ENCODE measurements at places on chromosomes 11 and 22.
A peak's percentile ranks its signal among the peaks of the same experiment; 100 is the strongest.

DNA sequence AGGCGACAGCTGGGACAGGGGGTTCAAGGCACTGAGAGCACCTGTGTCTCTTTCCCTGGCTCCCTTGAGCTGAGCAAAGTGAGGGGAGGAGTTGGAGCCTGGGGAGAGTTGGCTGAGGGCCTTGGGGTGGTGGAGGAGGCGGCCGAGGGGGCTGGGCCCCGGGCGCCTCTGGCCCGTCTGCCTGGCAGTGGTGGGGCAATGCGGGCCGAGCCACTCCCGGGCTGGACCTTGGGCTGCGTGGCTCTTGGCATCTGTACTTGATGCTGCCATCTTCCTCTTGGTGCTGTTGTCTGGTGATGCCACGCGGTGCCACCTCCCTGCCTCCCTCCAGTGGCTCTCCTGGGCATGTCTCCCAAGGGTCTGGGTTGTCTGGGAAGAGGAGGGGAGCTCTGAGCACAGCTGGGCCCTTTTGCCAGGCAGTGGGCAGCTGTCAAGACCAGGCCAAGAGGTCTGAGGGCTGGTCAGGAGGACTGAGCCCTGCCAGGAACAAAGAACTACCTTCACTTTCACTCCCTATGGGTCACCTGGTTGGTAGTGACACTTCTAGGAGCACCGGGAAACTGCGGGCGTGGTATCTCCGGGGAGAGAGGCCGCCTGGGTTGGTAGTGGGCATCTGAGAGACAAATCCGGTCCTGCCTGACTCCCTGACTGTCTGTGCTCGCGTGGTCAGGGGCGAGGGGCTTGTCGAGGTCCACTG is 1.3 kb downstream of the GRIK4 start:
- no peak for DNase-seq

DNA sequence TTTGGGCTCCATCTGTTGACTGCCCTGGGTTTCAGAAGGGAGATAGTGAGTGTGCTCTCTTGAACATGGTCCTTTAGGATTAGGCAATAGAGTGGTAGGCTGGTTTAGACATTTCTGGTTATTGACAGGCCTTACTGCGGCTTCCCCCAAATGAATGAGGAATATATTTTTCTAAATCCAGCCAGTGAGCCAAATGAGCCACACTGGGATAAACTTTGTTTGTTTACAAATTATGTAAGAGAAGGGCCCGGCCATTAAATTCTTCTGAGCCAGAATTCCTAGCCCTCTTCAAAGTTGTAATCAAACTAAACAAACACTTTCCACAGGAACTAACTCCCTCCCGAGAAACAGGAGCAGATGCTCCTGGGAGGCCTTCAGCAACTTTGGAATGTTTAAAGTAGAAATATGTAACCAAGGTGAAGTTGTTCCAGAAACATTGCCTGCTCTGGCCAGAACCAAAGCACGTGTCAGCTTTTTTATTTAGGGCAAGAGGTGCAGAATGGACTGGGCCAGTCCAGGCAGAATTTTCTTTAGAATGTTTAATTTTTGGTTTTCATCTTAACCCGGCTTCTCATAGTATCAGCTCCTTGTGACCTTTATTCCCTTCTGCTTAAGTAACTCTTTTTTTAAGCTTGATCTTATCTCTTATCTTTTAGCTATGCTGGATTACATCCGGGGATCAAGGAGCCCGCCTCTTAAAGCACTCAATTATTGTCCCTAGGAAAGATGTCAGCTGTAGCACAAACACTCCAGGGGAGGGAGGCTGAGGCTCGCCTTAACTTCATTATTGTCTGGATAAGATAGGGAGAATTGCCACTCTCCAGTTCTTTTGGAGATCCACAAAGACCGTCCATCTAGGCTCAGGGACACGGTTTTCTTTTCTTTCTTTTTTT is 28.7 kb downstream of the ZNRF3 start:
- no peak for DNase-seq

DNA sequence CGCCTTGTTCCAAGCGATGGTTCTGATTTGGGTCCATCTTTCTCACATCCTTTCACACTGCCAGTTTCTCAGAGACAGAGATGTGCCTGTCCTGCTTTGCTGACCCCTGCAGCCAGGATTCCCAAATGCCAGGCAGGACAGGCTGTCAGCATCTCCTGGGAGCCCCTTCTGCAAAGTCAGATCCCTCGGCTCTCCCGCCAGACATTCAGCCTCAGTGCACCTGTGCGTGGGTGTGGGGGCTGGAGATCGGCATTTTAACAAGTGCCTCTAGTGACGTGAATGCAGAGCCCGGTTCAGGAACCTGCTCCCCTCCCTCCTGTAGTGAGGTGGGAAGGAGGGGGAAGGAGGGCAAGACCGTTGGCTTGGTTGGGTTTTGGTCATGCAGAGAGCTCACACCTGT is 108.9 kb upstream of the FGF3 start:
- DNase-seq = no peak

DNA sequence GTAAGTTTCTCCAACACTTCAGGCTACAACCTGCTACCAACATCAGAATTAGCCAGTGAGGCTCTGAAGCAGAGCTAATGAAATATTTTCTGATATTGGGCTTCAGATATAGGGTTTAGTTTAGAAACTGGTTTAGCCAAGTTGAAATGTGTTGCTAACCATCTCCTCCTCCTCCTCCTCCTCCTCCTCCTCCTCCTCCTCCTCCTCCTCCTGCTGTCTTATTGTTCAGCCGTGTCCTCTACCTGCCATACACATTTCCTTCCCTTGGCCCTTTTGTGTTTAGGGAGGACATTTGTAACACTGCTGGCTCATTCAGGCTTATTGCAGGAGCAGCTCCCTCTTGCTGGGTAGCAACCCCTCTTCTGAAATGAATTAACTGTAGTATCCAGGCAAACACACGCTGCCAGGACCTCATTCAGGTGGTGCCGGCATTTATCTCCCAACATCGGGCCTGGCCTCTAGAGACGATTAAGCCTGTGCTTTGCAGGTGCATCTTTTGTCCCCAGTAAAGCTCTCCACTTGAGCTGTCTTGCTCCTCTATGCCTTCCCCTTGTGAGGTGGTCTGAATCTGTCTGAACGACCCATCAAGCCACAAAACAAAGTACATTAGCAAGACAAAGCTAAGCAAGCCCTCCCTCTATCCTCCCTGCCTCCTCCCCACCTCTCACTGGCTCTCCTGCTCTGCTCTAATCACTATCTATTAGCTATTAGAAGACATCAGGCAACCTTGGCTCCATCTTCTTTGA is 82.9 kb downstream of the KCNJ1 start:
- no peak for DNase-seq

DNA sequence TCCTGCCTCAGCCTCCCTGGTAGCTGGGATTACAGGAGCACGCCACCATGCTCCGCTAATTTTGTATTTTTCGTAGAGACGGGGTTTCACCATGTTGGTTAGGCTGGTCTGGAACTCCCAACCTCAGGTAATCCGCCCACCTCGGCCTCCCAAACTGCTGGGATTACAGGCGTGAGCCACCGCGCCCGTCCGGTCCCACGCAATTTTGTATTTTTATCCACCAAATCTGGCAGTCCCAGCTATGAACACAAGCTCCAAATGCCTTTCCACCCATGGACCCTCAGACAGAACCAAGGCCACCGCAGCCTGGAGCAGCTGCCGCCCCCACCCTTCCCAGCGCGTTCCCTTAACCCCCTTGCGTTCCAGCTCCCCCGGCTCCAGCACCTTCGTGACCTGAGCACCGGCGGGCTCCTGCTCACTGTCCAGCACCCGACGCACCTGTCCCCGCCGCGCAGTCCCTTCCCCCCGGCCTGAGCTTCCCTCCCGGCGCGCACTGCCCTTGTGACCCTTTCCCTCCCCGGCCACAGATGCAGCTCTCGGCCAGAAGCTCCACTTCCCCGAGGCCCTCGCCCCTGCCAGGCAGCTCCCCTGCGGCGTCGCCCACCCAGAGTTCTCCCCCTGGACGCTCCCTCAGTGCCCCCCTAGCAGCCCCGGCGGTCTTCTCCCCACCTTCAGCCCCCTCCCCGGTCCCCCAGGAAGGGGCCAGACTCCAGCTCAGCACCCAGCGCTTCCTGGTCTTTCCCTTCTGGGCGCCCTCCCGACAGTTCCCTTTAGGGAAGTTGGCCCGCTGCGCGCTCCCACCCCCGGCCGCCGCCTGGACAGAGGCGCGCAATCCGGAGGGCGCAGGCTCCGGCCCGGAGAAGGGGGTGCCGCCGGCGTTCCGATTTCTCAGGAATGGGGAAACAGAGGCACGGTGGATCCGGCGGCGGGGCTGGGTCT is 5.6 kb upstream of the ZBED4 start:
- no peak for DNase-seq

DNA sequence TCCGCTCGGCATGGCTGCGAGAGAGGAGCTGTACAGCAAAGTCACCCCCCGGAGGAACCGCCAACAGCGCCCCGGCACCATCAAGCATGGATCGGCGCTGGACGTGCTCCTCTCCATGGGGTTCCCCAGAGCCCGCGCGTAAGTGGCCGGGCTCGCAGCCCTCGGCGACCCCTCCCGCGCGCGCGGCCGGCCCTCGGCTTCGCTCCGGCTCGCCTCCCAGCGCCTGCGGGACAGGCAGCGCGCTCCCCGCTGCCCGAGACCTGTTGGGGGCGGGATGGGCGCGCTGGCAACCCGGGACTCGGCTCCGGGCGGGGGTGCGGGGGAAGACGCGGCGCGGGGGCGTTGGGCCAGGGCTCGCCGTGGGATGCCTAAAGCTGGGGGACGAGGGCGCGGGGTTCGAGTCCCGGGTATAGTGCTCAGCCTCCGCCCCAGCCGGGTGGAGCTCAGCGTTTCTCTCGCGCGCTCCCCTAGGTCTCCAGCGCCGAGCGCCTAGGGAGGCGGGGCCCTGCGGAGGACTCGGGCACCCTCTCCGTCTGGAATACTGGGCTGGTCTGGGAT is 630 bp downstream of the UBASH3B start:
- DNase-seq = peak; percentile 42

- DNase-seq = no peak
Observed at GRCh38 chr22:26534171-26534855, 22.0 kb upstream of the TFIP11 start.

DNA sequence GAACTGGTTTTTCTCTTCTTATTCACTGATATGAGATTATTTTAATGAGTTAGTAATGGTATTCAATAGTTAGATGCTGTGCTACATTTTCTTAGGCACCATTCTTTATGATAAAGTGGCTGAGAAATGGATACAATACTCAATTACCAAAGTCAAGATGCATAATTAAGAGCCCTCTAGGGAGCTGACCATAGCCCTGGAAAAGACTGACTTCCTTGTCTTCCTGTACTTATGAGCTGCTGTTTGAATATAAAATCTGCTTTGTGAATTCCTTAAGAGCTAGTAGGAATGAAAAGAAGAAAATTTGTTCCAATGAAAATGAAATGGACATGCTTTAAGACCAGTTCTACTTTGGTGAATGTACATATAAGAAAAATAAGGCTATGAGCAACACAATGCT is 452.3 kb downstream of the KCNA4 start:
- DNase-seq = no peak

DNA sequence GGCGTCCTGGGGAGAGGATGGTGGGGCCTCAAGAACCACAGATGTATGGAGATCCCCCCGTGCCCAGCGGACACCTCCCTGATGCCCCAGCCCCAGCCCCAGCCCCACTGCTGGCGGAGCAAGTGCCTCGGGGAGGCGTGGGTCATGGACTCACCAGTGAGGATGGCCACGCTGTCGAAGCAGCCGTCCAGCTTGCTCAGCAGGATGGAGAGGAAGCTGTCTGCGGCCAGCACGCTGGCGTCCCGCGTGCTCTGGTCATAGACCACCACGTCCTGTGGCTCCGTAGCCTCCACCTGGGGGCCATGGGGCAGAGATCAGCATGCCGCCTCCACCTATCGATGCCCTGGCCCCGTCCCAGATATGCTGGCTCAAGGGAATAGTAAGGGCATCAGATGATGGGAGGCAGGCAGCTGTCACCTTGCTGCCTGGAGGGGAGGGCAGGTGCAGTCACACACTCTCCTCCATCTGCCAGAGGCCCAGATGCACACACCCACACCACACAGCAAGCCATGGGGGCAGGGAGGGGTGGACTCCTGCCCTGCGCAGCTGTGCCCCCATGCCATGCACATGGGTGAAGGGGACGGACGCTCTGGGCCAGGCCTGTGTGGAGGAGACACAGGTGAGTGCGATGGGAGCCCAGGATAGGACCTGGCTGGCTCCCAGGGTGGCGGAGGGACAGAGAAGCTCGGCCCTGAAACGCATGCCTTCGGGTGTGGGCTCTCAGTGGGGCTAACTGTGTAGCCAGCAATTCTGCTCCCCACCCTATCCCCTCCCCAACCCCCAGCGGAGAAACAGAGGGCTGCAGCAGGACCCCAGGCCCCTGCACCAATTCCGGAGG is 8.2 kb downstream of the DUSP8 start:
- DNase-seq = peak; percentile 26

GRCh38 chr11:35751664-35752061 is 89.1 kb downstream of the TRIM44 start:
- no peak for DNase-seq

DNA sequence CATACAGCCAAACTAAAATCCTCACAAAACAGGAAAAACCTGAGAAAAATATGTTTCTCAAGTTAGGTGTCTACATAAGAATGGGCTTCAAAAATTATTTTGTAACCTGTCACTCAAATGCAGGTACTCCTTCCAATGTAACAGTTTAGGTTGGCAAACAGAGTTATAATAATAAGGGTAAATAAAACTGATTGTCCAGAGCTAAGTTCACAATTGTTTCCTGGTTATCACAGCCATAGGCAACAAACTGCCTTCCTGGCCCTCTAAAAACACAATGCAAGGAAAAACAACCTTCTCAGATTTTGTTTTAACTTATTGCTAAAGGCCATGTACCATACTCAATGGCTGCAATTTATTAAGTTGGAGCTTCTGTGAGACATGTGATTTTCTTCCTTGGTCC is 36.4 kb downstream of the SNX19 start:
- DNase-seq = no peak

GRCh38 chr11:19370100-19370861 is 129.5 kb upstream of the E2F8 start:
- DNase-seq = no peak

GRCh38 chr11:111362887-111363411 is 16.1 kb downstream of the POU2AF1 start:
- DNase-seq = no peak

GRCh38 chr11:1653541-1654387 is 24.2 kb downstream of the KRTAP5-5 start:
- DNase-seq = no peak

- DNase-seq = no peak
Observed at GRCh38 chr11:120784566-120785251, 239.2 kb upstream of the TBCEL start.

- DNase-seq = no peak
Observed at GRCh38 chr11:10051868-10052586, 242.0 kb downstream of the SBF2 start.

- DNase-seq = no peak
Observed at GRCh38 chr11:119617340-119617713, 111.7 kb downstream of the NECTIN1 start.

Data from GM12892 (cell line).